Kasumi-1 (cell line): ENCODE measurements at places on chromosomes 6 and 20.
A peak's percentile ranks its signal among the peaks of the same experiment; 100 is the strongest.

- no peak for DNase-seq
Observed at GRCh38 chr6:152986978-152987377, 4.1 kb upstream of the FBXO5 start.

DNA sequence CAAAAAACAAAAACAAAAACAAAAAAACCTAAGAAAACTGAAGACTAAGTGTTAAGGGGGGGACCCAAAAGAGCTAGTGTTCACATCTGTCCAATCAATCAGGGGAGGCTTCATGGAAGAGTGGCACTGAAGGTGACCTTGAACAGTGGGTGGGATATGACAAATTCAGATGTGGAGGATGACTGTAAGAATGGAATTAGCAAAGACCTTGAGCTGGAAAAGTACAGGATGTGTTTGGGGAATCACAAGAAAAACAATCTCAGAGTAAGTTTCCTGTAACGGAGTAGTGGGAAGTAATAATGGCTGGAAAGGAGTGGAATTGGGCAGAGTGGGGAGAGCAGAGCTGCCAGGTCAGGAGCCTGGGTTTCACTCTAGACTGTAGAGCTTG, 2.9 kb upstream of the IER3 start:
- no peak for DNase-seq

DNA sequence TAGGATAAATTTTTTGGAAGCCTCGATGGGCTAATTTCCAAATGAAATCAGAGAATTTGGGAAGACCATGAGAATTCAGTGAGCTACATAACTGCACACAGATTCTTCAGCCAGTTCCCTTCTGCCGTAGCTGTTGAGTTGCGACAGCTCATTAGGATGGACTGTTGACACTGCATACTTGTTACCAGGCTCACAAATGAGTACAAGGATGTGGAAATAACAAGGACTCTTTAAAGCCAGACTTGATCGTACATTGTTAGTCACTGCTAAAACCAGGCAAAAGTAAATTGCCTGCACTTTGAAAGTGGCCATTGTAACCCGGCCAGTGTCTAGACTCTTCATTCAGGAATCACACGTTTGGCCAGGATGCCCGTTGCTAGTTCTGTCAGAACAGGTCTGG, 37.0 kb downstream of the NDUFAF5 start:
- DNase-seq = no peak

- peak; percentile 10 for DNase-seq
Observed at GRCh38 chr6:56382416-56382940, 135.1 kb upstream of the COL21A1 start.

- DNase-seq = peak; percentile 49
Observed at GRCh38 chr6:139533573-139534471, 159.4 kb upstream of the CITED2 start.
